Activated gamma-delta T cell treated with Interleukin-2 at 50 U/mL for 16 hours (primary cell): ENCODE measurements at places on chromosomes 16 and 17.

GRCh38 chr17:65455154-65455971 lies 106.1 kb downstream of the AXIN2 start:
- DNase-seq: no peak

DNA sequence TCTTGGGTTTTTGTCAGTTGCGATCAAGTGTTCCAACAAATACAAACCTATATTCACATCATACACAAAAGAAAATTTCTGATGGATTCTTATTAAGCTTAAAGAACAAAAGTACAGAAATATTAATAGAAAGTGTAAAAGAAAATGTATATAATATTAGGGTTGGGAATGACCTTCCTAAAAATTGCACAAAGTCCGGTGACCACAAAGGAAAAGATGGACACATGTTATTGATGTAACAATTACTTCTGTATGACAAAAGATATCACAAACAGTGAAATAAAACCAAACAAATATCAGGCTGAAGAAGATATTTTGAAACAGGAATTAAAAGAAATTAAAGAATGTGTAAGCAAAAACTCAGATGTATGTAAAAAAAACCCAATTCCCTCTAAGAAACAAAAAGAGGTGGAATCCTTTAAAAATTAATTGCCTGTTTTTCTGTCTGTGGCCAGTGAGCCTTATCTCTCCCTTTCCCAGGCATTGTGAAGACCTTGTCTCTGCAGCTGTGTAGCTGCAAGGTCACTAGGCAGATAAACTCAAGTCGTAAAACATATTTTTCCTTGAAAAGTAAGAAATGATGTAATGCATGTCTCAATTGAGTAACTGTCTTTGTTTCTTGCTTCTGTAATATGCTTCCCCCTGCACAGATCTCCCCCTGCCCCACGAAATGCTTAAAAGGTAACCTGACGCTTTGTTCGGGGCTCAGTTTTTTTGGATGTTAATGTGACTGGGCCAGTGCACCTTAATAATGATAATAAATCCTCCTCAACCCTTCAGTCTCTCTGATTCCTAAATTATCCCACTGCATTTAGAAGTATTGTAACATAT lies 2.8 kb downstream of the ST6GALNAC1 start:
- DNase-seq: no peak

GRCh38 chr16:34803683-34804416 lies 1344.4 kb downstream of the TP53TG3F start:
- DNase-seq: no peak

GRCh38 chr17:34865716-34866115 lies 95.5 kb downstream of the CCT6B start:
- DNase-seq: no peak

DNA sequence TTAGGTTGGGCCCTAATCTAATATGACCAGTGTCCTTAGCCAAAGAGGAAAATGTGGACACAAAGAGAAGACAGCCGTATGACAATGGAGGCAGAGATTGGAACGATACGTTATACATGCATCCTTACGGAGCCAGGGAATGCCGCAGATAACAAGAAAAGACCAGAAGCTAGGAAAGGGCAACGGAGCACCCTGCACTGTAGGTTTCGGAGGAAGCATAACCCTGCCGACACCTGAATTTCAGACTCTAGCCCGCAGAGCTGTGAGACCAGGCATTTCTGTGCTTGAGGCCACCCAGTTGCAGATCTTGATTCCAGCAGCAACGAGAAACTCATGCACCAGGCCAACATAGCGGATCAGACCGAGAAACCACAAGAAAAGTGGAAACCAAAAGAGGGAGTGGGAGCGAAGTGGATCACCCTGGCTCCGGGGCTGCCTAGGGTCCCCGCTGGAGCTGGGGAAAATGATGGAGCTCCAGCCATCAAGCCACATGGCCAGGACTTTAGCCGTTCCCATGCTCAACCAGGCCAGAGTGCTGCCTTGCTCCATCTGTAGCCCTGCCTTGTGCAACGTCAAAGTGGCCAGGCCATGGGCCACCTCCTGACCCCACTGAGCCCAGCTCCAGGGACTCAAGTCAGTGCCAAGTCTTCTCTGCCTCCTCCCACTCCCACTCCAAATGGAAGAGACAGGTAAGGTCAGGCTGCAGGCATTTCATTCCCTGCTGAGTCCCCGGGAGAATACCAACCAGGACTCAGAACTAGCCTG lies 51.7 kb upstream of the RPL38 start:
- DNase-seq: no peak

- DNase-seq: no peak
Measured at GRCh38 chr17:57718878-57719277, 26.2 kb downstream of the CCDC182 start.
